ENCODE measurements at places on chromosomes 13 and 19.

DNA sequence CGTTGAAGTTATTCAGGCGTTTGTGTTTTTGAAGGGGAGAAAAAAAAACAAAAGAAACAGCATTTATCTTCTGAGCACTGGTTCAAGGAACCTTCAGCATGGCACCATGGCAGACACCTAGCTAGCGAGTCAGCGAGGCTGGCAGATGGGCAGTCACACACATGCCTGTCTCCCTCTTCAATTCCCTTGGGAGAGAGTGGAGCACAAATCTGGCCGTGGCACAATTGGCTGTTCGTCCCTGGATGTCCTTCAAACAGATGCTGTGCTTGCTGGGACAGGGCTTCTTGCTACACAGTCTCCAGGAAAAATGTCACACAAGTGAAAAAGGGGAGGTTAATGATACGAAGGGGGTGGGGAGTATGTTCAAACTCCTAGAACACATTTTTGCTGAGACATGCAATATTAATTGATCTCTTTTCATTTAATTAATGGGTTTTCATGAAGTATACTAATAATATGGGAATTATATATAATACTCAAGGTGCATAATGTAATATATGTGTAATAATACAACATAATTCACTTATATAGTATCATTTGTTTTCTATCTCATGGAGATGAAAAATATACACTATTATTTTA is 1674.5 kb upstream of the SLC10A2 start:
- H3K27ac ChIP-seq: no peak overlapping the region
- no peaks in the 10 kb centered on the region for H3K27me3 ChIP-seq
- no peaks in the 10 kb centered on the region for H3K4me1 ChIP-seq
- H3K4me3 ChIP-seq: no peak overlapping the region

DNA sequence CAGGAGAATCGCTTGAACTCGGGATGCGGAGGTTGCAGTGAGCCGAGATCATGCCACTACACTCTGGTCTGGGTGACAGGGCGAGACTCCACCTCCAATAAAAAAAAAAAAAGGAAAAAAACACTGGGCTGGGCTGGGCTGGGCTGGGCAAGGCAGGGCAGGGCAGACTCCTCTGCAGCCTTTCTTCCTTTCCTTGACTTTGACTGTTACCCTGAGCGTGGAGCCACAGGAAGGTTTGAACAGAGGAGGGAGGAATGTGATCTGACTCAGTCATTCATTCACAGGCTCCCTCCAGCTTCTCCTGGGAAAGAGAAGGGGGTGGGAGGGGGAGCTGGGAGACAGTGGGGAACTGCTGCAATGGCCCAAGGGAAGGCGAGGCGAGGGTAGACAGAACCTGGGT is 2.7 kb upstream of the ACTN4 start:
- H3K4me3 ChIP-seq: no peak overlapping the region
- DNase-seq: no peak
- no peaks in the 10 kb centered on the region for H3K27me3 ChIP-seq
- H3K36me3 ChIP-seq: peaks cover 17% of the 10 kb centered on the region

GRCh38 chr19:39829702-39830275 is 4.2 kb downstream of the DYRK1B start:
- DNase-seq: no peak
- H3K4me3 ChIP-seq: no peak overlapping the region
- H3K36me3 ChIP-seq: peaks cover 19% of the 10 kb centered on the region
- H3K27me3 ChIP-seq: no peaks in the 10 kb centered on the region

- H3K36me3 ChIP-seq: peaks cover 19% of the 10 kb centered on the region
- peak overlapping the region; percentile 87 for H3K27ac ChIP-seq
- H3K4me1 ChIP-seq: peaks cover 6% of the 10 kb centered on the region
- peak overlapping the region; percentile 88 for H3K4me3 ChIP-seq
These were observed 27.7 kb downstream of the ZNF844 start for GRCh38 chr19:12092065-12092867.

- H3K27ac ChIP-seq: no peak overlapping the region
- peaks cover 3% of the 10 kb centered on the region for H3K27me3 ChIP-seq
- no peak overlapping the region for H3K4me3 ChIP-seq
- H3K36me3 ChIP-seq: no peaks in the 10 kb centered on the region
- no peaks in the 10 kb centered on the region for H3K4me1 ChIP-seq
- no peak for DNase-seq
These were observed 193.3 kb downstream of the SLC7A1 start for GRCh38 chr13:29402166-29402636.

- H3K27ac ChIP-seq: peak overlapping the region; percentile 89
- H3K27me3 ChIP-seq: no peaks in the 10 kb centered on the region
- peaks cover 1% of the 10 kb centered on the region for H3K36me3 ChIP-seq
- peak overlapping the region; percentile 91 for H3K4me3 ChIP-seq
- no peak for DNase-seq
These were observed 1.1 kb upstream of the MRPL34 start for GRCh38 chr19:17304386-17305215.

- H3K27ac ChIP-seq: peak overlapping the region; percentile 92
- peaks cover 22% of the 10 kb centered on the region for H3K4me1 ChIP-seq
- H3K36me3 ChIP-seq: peaks cover 29% of the 10 kb centered on the region
- peak overlapping the region; percentile 98 for H3K4me3 ChIP-seq
- DNase-seq: no peak
These were observed 1.7 kb downstream of the EEF2 start for GRCh38 chr19:3983542-3983914.

DNA sequence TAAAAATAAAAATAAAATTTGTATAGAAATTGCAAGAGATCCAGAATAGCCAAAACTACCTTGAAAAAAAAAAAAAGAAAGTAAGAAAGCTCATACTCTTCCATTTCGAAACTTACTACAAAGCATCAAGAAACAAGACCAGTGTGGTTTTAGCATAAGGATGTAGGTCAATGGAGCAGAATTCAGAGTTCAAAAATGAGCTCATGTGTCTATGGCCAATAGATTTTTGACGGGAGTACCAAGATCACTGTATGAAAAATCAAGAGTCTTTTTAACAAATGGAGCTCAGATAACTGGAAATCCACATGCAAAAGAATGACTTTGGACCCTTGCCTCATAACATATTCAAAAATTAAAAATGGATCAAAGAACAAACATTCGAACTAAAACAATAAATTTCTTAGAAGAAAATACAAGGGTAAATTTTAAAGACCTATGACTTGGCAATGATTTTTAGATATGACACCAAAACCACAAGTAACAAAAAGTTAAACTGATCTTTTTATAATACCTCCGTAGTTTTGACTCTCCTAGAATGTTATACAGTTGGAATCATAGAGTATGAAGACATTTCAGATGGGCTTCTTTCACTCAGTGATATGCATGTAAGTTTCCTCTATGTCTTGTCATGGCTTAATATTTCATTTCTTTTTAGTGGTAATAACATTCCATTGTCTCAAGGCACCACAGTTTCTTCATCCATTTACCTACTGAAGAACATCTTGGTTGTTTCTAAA is 43.2 kb downstream of the KLF12 start:
- H3K4me3 ChIP-seq: peak overlapping the region; percentile 65
- peaks cover 44% of the 10 kb centered on the region for H3K4me1 ChIP-seq
- no peaks in the 10 kb centered on the region for H3K27me3 ChIP-seq
- H3K27ac ChIP-seq: peak overlapping the region; percentile 69
- DNase-seq: no peak

GRCh38 chr19:47158367-47158791 is 27.7 kb downstream of the SAE1 start:
- H3K36me3 ChIP-seq: peaks cover 27% of the 10 kb centered on the region
- peak overlapping the region; percentile 73 for H3K4me3 ChIP-seq
- peaks cover 38% of the 10 kb centered on the region for H3K4me1 ChIP-seq
- H3K27ac ChIP-seq: peak overlapping the region; percentile 86
- H3K27me3 ChIP-seq: no peaks in the 10 kb centered on the region

DNA sequence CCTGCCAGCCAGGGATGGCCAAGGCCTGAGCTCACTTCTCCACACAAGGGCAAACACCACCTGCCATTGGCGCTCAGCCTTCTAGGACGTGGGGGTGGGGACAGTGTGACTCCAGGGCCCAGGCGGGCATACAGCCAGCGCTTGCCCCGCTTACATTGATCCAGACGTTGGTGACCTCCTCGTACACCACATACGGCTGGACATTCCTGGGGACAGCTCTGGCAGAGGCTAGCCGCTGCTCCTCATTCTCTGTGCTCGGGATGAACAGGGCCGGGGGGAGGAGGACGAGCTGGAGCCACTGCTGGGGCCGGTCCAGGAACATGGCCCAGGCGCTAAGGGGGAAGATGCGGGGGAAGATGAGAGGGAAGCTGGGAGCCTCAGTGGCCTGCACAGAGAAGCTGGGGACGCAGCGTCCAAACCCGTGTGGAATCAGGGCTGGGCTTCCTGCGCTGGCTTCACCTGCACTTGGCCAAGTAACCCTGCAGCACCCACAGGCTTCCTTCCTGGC is 25.1 kb upstream of the MYDGF start:
- H3K4me1 ChIP-seq: peaks cover 1% of the 10 kb centered on the region
- peaks cover 16% of the 10 kb centered on the region for H3K36me3 ChIP-seq
- DNase-seq: no peak

DNA sequence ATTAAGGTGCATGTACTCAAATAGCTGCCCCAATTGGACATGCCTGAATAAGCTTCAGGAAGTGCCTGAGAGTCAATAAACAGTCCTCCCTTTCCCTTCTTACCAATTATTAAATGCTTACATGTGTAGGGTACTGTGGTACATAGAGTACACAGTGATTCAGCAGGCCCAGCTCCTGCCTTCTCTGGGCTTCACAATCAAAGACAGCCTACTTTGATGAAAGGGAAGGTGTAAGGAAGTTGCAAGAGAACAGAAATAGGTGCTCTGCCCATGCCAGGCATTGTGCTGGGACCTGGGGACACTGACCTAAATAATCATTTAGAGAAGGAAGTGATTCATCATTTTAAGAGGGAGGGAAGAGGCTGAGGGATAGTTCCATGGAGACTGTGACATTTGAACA is 17.2 kb downstream of the FRY start:
- peaks cover 21% of the 10 kb centered on the region for H3K4me1 ChIP-seq
- no peak overlapping the region for H3K27ac ChIP-seq
- DNase-seq: no peak
- no peaks in the 10 kb centered on the region for H3K27me3 ChIP-seq
- H3K36me3 ChIP-seq: peaks cover 5% of the 10 kb centered on the region
- H3K4me3 ChIP-seq: no peak overlapping the region

DNA sequence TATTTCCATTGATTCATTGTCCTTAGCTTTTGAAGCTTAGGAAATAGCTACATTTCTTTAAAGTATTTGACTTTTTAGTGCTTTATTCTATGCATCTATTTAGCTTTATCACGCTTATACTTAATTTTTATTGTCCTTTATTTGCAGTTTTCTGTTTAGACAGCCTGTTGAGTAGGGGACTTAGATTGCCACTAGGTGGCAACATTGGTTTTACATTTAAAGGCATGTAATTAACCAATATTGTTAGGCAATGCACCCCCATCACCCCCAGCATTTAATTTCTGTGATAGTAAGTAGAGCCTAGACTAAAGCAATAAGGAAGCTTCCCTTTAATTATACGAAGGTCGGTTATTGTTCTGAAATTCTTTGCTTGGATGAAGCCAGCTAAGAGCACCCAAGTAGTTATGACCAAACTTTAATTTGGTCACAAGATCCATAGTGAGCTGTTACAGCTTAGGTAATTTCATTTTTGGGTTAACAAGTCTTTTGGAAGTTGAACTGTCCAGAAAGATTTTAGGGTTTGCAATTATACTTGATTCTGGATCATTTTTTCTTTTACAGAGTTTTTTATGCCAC is 36.5 kb downstream of the B3GLCT start:
- DNase-seq: no peak
- H3K4me1 ChIP-seq: no peaks in the 10 kb centered on the region
- H3K36me3 ChIP-seq: no peaks in the 10 kb centered on the region
- no peaks in the 10 kb centered on the region for H3K27me3 ChIP-seq
- no peak overlapping the region for H3K4me3 ChIP-seq

GRCh38 chr13:113043931-113044330 is 61.7 kb upstream of the F7 start:
- H3K27ac ChIP-seq: no peak overlapping the region
- no peaks in the 10 kb centered on the region for H3K36me3 ChIP-seq
- H3K4me3 ChIP-seq: no peak overlapping the region
